ENCODE measurements at places on chromosomes 11 and 22.
A peak's percentile ranks its signal among the peaks of the same experiment; 100 is the strongest.

DNA sequence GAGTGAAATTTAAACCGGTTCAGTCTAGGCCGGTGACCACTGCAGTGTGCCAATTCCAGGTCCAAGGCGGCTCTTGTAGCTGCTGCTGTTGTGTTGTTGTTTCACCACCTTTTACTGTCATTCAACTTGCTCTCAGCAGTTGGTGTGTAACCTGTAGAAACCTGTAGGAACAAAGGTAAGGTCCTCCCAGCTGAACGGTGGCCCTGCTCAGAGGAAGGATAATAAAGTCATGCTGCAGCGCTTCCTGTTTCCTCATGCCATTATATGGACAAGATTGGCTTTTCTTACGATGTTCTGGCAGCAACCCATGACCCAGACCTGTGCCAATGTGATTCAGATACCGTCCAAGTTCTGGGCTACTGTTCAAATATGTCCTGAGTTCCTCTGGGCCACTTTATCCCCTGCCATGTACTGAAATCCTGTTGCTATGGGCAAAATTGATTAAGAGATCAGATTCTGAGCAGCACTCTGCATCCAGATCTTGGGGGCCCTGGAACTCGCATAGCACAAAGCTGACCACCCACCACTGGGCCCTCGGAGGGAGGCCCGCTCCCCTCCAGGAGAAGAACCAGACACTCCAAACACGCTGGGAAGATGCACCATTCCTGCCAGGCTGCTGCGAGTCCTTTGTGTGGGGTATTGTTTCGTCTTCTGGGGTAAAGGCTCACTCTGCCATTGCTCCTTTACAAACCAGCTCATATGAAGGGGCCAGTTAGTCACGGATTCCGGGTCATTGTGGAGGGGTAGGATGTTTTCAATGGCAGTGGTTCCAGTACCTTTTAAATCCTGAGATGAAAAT lies 13.2 kb downstream of the FAM181B start:
- DNase-seq: no peak

DNA sequence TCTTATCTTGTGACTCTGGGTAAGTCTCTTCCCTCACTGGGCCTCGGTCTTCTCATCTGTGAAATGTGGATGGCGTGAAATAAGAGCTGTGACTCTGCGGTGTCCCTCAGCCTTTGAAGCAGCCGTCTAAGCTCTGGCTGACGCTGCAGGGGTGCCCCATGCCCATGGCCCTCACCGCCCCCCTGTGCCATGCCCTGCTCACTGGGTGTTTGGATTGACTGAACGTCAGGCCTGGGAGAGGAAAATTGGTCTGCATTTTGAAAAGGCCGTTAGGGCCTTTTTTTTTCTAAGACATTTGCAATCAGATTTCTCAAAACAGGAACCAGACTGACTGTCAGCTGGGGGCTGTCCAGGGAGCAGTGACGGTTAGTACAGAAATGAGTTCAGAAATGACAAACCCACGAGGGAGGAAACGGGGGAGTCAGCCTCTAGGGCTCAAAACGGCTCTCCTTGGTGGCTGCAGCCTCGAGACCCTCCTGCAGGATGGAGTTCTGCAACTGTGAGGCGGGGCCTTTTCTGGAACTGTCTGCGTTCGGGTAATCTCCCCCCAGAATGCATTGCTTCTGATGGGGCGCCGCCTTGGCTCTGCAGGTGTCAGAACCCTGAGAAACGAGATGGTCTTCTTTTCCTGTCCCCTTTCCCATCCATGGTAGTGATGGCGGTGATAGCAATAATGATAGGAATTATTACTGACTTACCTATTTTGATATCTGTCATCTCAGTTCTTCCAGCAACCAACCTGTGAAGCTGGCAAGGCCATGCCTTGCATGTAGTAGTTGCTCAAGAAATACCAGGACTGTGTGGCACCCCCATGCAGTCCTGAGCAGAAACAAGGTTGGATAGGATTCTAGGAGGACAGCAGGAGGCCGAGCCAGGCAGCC lies 2.0 kb downstream of the GRK2 start:
- no peak for DNase-seq

DNA sequence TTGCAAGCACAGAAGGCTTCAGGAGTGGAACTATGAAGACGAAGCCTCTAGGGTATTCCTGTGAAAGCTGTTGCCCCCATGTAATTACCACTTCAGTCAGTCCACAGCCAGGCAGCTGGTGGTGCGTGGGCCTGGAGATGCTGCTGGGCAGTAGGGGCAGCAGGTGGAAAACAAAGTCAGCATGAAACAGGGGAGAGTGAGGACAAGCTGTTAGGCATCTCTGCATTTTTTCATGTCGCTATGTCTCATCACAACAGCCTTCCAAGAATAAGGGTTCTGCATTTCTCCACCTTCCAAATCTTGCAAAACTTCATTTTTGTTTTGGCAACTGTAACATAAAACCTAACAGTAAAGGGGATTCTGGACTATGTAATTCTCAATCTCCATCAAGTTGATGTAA lies 757.5 kb downstream of the NELL1 start:
- DNase-seq: no peak

- no peak for DNase-seq
Measured at GRCh38 chr22:23700706-23701105, 9.9 kb downstream of the RGL4 start.

DNA sequence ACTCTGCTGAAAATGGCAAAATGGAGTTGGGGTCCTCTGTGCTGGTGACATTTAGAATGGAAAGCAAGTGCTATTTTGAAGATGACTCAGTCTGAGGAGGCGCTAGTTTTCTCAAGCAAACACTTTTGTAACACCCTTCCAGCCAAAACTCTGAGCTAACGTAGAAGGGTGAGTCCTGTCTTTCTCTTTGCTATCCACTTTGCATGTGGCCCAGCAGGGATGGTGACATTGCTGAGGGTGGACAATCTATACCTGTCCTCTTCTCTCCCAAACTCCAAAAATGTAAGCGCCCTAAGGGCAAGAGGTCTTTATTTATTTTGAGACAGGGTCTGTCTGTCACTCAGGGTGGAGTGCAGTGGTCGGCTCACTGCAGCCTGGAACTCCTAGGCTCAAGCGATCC lies 3.6 kb upstream of the KAT5 start:
- no peak for DNase-seq

DNA sequence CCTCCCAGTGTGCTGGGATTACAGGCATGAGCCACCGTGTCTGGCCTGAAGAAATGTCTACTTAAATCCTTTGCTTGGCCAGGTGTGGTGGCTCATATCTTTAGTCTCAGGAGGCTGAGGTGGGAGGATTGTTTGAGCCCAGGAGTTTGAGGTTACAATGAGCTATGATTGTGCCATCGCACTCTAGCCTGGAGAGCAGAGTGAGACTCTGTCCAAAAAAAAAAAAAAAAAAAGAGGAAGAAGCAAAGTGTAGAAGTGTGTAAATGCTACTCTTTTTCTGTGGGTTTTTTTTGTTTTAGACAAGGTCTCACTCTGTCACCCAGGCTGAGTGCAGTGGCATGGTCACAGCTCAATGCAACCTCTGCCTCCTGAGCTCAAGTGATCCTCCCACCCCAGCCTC lies 6.4 kb upstream of the ATG16L2 start:
- DNase-seq: no peak

DNA sequence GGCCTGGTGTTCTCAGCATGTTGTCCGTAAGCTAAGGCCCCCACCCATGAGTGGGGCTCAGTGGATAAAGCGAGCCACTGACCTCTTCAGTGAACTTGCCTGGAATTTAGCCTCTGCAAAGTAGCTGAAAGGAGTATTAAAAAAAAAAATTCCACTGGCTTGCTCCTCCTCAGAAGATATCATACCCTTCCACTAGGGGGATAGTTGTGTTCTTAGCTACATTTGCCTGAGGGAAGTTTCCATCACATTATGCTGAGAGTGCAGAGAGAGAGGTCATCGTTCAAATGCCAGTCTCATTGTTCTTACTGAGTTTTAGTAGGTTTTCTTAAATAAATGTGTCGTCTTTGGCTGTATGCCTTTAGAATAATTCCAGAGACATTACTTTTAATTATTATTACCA lies 879.7 kb downstream of the JRKL start:
- DNase-seq: no peak

DNA sequence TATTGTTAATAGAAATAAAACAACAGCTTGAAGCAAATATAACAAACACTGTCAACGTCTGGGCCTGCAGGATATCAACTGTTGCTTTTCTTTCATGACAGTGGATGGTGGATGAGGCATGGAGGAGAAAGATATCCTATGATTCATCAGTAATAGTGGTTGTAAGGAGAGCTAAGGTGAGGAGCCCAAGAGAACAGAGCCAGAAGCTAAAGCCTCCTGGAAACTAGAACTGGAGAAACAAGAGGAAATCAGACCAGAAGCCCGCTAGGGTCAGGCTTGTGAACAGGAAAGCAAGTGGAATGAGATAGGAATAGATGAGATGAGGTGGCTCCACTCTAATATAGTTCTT lies 37.7 kb upstream of the MMP12 start:
- no peak for DNase-seq

GRCh38 chr11:78478536-78478935 lies 60.9 kb upstream of the GAB2 start:
- no peak for DNase-seq

DNA sequence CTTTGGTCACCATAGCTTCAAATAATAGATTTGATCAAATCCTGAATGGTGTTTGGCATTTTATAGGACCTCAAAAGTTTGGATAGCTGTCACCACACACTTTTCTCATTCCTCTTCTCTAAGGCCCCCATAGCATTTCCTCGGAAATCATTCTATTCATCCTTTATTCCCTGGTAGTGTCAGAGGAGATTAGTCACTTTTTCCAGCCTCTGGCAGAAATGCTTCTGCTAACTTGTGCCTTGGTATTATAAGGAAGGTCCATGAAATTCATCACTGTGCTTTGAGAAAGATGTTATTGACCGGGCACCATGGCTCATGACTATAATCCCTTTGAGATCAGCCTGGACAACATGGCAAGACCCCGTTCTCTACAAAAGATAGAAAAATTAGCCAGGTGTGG lies 19.7 kb upstream of the NUP160 start:
- no peak for DNase-seq

DNA sequence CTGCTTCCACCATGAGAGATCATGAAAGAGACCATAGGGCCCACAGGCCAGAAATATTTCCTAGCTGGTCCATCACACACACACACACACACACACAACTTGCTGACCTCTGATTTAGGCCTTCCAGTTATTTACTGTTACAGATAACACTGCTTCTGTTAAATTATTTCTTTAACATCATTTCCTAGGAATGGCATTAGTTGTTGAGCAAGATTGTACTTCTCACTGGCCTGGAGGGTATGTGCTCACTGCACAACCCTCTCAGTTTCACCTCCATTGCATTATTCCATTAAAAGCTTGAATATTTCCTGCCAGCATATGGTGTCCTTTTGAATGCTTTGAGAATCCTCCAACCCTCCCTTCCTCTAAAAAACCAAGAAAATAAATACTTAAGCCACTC lies 104.4 kb downstream of the MICAL2 start:
- DNase-seq: no peak

- DNase-seq: peak; percentile 75
Measured at GRCh38 chr11:64152841-64153691, 12.8 kb downstream of the MACROD1 start.

GRCh38 chr22:38260761-38261681 lies 11.8 kb downstream of the TMEM184B start:
- no peak for DNase-seq

DNA sequence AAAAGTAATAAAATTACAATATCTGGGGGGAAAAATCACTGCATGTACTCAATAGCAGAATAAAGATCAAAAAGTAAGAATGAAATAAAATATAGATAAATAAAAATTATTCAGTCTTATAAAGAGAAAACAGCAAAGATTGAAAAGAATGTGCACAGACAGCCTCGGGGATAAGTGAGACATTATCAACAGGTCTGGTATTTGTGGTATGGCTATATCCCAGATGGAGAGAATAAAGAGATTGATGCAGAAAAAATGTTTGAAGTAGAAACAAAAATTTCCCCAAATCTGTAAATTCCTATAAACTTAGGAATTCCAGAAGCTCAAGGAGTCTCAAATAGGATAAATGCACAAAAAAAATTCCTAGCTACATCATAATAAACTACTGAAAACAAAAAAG lies 74.5 kb upstream of the LUZP2 start:
- DNase-seq: no peak

- no peak for DNase-seq
Measured at GRCh38 chr11:45446998-45447397, 160.9 kb upstream of the SYT13 start.

DNA sequence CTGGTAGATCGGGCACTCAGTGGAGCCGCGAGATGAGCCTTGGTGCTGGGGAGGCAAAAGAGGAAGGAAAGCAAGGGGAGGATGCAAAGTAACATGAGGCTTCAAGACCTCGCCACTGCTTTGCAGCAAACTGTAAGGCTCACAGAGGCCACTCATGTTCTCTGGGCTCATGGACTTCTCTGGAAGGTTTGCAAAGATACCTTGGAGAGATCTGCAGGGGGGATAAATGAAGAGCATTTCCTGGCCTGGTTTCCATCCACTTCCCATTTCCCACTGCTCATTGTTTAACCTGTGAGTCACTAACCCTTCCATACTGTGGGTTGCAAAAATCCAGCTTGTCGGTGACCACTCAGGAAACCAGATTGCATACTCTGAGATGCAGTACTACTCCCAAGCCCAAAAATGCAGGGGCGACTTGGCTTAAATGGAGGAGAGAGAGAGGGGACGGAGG lies 38.5 kb downstream of the OSBP2 start:
- DNase-seq: no peak

GRCh38 chr22:23180301-23180892 lies at the start of gene BCR:
Gene BCR (plus strand): TSS chr22:23180509. CDS start chr22:23180961, 452 bp downstream.
- DNase-seq: peak; percentile 48

GRCh38 chr11:2443881-2444820 lies at the start of gene TRPM5:
Gene TRPM5 (minus strand): TSS chr11:2444514. CDS start chr11:2423036, 21,478 bp downstream.
- peak; percentile 52 for DNase-seq

DNA sequence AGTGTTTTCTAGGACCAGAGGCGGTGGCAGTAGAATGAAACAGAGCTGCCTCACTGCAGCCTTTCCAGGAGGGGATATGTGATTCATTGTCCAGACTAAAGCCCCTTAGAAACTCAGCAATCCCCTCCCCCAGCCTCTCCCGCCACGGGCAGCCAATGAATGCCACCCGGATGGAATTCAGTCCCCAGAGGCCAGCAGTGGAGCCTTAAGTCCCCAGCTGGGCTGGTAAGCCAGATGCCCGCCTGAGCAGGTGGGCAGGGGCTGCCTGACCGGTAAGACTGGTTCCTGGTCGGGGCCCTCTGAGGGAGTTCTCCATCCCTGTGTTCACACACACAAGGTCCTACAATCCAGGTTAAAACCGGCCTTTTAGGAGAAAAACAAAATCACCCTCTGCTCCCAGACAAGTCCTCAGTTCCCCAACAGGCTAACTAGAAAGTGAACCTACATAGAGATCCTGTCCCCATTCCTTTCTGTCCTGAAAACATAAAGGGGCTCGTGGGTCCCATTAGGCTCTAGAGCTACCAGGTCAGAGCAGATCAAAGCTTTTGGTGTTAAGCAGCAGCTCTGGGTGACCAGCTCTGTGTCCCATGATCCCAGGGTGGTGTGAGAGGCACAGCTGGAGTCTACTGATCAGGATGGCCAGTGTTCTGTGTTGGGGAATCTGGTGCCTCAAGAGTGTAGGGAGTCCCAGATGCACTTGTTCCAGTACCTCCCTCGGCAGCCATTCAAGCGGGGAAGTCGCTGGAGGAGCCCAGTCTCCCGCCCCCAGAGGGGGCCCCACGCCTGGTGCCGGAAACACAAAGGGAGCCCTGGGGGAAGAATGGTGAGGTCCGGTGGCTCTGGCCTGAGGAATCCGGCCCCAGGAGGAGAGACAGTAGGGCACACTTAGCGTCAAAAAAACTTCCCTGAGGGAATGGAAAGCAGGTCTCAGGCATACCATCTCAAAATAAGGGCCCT lies 2.6 kb downstream of the PATZ1 start:
- no peak for DNase-seq
